Astrocyte of the spinal cord (primary cell): ENCODE measurements at places on chromosomes 16 and 17.

DNA sequence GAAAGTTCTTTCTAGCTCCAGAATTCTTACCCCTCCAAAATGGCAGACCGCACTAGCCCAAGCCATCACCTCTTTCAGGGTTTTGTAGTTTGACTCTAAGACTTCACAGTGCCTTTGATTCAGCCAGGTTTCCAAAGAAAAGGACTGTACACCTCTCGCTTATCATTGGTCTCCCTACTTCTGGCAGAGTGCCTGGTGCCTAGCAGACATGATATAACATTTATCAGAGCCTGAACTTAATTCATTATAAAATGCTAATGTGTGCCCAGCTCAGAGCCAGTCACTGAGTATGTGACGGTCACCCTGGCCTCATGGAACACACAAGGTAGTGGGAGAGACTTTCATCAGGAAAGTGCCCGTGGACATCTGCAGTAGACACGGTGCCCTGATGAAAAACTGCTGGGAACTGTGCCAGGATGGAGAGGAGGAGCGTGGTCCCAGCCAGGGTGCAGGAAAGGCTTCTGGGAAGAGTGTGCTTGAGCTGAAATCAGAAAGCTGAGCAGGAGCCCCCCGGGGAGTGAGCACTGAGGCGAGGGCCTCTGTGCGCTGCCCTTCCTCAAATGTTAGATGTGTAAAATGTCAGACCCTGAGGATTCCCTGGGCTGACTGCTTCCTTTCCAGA lies 34.3 kb upstream of the LGALS9 start:
- DNase-seq: no peak

DNA sequence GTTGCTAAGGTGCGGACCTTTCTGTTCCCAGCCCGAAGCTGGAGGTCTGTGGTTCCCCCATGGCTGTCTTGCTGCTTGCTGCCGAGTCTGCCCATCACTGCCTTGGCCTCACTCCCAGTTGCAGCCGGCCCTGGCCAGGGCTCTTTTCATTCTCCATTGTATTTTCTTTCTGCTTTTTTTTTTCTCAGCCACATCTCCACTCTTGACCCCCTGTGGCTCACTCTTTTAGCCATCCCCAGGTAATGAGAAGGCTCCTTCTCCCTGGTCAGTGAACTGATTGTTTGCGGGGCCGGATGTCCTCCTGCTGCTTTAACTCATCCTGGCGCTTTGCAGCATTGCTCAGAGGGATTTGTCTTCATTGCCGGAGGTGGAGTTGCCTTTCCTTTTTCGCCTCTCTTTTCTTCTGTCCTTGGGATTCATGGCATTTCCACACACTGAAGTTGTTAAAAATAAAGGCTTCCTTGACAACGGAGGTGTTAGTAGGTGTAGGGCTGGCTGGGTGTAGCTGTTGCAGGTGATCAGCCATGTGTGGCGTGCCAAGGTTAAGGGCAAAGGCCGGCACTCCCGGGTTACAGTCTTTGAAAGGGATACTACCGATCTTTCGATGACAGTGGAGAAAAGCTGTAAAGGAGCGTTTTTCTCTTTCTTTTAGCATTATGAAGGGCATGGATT lies 34.1 kb downstream of the MAP2K6 start:
- DNase-seq: peak; percentile 57

- no peak for DNase-seq
These were observed 3.3 kb downstream of the LHX1 start for GRCh38 chr17:36940313-36941264.

GRCh38 chr17:53032861-53033271 lies 789.9 kb upstream of the KIF2B start:
- peak; percentile 25 for DNase-seq

DNA sequence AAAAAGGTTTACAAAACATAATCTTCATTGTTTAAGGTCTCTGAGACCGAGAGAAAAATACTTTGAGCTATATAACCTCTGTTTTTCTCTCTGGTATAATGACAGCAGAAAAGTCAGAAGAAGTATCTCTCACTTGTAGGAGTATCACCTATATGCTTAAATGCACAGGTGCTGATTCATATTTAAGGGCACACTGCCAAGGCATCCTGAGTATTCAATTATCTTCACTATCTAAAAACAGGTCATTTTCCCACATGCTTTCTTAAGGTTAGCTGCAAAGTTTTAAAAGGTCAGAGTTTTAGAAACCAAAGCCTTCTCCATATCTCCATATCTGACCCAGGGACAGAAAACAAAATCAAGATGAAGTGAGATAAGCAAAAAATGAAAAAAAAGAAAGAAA lies 99.3 kb upstream of the C17orf78 start:
- DNase-seq: no peak

DNA sequence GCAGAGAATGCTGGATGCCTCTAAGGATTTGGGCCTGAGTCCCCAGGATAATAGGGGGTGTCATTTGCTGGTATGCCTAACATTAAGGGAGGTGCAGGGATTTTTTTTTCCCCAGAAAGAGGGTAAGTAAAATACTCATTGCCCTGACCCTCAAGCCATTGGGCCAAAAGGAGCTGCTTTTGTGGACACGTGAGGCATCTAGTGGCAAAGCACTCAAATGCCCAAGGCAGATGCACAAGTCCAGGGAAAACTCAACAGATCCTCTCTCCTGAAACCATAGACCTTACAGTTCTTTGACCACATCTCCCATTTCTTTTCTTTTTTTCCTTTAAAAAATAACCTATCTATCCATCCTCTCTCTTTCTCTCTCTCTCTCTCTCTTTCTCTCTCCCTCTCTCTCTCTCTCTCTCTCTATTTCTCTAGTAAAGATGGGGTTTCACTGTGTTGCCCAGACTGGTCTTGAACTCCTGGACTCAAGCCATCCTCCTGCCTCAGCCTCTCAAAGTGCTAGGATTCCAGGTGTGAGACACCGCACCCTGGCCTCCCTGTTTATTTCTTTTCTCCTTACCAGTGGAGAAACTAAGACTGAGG lies 11.8 kb downstream of the IRX5 start:
- no peak for DNase-seq

DNA sequence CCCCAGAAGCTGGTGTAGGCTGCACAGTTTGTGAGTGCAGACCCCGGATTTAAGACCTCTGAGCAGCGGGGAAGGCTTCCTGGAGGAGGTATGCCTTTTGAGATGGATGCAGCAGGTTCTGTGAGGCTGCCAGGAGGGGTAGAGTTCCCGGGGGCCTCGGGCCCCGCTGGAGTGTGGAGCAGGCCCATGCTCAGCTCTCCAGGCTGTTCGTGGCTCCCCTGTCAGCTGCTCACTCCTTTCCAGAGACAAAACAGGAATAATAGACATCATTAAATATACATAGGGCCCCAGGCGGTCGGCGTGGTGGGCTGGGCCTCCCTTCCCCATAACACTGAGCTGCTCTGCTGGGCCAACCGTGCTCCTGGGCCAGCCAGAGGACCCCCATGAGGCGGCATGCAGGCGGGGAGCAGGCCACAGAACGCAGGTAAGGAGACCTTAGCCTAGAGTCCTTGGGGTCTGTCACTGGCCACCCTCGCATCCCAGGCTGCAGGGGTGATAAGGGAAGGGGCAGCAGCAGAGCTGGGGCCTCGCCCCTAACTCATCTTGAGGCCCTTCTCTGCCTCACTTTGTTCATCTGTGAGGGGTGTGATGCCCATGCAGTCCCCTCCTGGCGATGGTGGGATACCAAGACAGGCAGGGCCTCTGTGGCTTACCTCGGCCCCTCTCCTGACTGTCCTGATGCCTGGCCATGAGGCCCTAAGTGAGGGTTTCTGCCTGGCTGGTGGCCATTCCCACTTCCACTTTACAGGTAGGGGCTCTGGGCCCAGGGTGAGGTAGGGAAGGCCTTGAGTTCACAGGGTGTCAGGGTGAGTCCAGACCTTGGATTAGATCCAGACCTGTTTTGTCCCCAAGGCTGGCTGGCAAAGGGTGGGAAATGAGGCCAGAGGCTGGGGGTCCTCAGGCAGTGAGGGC lies at the start of gene MYO15A:
Gene MYO15A (plus strand): TSS at position 356 of the 912 bp plus-strand sequence. CDS start 10,045 bp downstream, outside the sequence.
- no peak for DNase-seq

DNA sequence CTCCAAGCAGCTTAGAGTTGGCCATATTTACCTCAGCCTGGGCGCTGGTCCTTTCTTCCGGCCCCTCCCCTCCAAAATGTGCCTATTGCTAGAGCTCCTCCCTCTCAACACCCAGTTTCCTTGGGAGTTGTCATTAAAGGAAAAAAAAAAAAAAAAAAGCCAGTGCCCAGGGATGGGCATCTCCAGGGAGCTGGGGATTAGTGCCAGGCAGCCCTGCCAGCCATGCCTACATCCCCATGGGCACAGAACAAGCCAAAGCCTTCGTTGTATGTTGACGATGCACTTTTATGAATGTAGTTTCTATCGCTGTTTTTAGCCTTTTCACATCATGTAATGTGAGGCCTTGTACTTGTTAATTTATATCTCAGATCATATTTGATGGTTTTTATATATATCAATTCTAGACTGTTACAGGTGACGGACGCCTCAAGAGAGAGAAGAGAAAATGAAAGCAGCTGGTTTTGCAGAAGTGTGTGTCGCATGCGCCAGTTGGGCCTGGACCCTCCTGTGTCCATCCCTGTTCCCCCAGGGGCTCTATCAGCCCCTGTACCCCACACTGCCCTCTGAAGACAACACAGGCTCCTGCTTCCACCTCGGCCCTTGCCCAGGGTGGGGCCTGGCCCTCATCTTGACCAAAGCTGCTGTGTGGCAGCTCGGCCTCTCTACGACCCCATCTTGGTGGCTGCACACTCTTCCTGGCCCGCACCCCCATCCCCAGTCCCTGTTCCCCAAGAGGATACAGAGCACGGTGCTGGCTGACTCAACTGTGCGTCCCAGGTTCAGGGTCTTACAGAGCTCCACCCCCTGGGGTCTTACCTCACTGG lies 4.8 kb downstream of the LIMD2 start:
- no peak for DNase-seq
